Activated CD4-positive, alpha-beta T cell treated with anti-CD3 and anti-CD28 coated beads for 48 hours (primary cell): ENCODE measurements at places on chromosomes 11 and 22.

- no peak for DNase-seq
Observed at GRCh38 chr11:37951996-37952395, 1354.0 kb upstream of the RAG2 start.

DNA sequence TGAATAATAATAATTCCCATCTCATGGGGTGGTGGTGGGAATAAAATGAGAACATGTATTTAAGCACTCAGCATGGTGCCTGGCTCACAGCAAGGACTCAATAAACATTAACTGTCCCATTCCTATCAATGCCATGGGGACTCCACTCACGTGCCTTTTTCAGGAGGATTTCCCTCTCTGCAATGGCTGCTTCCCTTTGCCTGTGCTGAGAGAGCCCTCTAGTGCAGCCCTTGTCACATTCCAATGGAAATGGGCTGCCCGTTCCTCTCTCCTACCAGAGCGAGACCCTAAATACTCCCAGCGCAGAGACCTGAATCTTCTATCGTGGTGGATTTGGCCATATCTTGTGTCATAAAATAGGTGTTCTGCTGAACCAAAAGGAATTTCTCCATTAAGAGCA is 621.5 kb upstream of the B3GAT1 start:
- DNase-seq, result no peak

GRCh38 chr11:12003336-12003735 is 5.1 kb downstream of the DKK3 start:
- no peak for DNase-seq

DNA sequence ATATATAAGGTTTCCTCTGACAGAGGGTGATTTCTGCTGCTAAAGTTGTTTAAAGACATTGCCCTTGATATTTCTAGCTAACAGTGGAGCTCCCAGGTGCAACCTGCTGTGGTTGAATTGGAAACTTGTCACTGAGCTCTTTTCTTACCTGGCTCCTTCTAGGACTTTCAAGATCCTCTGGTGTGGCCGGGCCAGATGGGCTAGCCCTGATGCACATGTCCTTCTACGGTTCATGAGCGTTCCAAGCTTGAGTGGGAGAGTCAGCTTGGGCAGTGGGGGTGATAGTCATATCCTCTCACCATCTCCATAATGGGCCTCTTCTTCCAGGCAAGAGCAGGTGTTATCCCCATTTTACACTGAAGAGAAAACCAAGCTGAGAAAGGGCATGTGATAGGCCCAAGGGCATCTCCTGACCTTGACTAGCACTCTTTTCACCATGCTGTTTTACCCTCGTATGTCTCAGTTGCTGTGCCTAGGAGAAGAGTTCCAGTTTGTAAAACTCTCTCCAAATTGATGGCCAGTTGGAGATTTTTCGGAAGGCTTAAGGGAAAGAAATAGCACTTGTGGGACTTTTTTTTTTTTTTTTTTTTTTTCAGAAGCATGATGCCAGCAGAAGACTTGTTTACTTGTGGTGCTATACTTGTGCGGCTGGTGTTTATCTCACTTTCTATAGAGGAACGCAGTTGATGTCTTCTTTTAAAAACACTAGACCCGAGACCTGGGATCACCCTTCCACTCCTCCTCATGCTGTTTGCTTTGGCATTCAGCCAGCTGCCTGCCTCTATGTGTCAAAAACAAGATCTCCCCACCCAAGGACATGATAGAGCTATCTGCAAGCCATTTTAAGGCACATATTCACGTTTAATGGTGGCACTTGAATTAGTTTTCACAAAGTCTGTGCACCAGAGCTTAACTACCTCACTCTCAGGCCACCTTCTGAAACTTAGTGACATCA is 32.6 kb downstream of the TEAD1 start:
- DNase-seq, result no peak

DNA sequence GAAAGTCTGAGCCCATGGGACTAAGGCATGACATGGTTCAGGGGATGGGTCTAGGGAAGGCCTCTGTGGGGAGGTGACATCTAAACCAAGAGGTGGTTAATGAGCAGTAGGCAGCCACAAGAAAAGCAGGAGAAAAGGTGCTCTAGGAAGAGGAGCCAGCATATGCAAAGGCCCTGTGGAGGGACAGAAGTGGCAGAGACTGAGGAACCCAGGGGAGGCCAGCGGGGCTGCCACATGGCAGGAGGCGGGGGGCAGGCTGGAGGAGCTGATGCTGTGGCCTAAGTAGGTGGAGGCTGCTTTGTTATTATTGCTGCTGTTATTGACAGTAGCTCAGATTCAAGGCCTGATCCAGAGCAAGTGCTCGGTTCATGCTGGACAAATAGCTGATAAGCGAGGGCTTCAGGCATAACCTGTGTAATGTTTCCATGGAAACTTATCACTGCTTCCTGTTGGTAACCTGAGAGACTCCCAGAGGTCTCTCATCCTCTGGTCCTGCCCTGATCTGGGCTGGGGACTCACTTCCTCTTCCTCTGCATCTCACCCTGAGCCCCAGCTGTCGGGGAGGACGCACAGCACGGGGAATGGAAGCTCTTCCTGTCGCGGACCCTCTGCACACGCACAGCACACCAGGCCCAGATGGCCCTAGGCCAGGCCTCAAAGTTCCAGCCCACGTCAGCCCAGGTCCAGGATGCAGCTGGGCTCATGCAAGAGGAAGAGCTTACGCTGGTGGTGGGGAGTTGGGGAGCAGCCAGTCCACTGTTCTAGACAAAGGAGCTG is 75.2 kb upstream of the TP53I11 start:
- peak; percentile 8 for DNase-seq

DNA sequence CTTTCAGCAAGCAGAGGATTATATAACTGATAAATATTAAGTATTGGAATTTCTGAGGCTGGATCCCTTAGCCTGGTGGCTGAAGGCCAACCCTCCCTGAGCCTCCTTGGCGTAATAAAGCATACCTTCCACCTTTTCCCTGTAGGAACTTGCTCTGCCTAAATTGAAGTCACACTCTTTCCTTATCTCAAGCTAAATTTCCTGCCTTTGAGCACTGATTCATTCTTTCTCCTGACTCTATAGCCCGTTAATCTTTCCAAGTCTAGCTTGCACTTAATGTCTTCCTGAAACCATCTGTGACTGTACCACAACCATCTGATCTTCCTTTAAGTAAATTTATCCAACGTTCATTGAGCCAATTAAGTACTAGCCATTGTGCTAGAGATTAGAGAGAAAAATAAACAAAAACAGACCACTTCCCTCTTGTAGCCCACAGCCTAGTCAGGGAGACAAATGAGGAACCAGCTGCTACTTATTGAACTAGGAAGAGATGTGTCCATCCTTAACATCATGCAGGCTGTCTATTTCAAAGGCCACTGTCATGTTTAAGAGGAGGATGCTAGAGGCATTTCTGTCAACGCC is 62.9 kb downstream of the GRK3 start:
- DNase-seq, result no peak

GRCh38 chr11:95821640-95822039 is 31.3 kb downstream of the CEP57 start:
- no peak for DNase-seq

DNA sequence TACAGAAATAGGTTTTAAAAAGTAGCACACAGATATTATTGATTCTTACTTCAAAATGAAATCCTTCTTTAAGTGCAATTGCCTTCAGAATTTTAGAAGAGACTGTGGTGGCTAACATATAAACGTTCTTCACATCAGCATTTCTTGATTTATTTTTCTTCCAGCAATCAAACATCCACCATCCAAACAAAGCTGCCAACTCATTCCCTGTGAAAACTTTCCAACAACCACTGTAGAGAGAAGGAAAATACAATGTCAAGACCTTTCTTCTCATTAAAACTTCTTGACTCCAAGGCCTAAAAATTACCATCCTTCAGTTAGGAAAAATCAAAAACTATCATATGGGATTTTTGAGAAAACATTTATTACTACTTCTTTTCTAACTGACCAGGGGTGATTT is 34.0 kb upstream of the P4HA3 start:
- DNase-seq, result no peak

DNA sequence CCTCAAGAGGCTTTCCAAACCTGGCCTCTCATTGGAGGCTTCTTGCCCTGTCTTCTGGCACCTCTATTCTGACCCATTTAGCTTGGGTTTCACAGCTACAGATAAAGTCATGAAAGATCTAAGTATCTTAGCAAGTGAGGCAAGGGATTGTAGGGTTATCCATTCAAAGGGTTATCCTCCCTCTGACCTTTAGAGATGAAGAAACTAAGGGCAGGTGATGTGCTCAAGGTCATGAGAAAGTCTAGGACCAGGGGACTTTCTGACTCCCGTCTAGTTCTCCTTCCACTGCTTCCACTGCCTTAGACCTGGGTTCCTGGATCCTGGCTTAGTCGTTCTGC is 7.2 kb downstream of the PHOX2A start:
- DNase-seq, result no peak

GRCh38 chr11:93908689-93909088 is 58.3 kb upstream of the VSTM5 start:
- DNase-seq, result no peak

DNA sequence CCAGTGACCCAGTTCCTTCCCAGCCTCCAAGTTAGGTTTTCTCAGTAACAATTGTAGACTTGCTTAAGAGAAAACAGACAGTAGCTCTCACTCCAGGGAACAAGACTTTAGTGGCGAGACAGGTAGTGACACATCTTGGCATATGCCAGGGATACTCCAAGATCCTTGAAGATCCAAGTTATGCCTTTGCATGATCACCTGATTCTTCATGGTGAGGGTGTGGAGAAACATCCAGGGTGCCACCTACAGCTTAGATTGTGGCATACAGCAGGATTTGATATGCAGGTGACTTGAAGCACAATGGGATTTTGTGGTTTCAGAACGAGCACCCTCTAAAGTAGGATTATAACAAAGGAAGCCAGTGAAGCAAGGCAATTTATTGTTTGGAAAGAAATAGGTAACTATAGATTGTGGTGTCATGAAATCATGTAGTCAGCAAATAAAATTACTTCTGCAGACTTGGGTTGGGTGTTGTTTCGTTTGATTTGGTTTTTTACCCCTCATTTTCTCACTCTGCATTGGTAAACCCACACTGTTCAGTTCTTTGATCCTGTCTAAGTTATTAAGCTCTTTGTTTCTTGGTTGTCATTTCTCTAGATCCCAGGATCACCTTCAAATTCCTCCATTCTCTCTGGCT is 9.2 kb downstream of the POU2AF3 start:
- DNase-seq, result no peak

DNA sequence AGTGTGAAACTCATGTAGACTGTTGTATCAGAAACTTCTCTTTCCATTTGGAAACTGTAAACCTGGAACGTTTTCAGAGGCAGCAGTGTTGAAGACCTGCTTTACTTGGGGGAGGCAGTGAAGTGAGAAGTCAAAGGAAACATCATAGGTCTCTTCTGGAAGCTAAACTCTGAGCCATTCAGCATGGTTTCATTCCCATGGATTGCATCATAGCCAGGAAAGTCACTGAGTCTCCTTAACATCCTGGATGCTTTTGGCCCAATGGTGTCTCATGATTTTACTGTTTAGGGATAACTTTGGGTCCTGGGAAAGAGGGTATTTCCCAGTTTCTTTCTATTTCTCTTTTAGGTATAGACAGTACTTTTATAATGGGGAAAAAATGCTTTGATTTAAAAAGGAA is 153.2 kb upstream of the E2F8 start:
- no peak for DNase-seq

DNA sequence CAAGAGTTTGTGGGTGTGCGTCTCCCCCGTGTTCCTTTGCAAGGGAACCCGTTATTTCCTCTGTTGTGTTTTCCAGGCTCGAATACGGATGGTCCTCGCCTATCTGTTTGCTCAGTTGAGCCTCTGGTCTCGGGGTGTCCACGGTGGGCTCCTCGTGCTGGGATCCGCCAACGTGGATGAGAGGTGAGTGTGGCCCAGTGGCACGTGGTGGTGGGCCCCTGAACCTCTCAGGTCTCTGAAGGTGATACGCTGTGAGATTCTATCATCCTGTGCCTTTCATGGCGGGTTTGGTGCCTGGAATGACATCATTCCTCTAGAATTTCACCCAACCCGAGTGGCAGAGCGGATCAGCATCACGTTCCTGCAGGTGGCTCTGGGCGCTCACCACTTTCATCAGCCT is 32.5 kb downstream of the NADSYN1 start:
- DNase-seq, result no peak

GRCh38 chr11:123575441-123575840 is 79.0 kb downstream of the SCN3B start:
- no peak for DNase-seq

DNA sequence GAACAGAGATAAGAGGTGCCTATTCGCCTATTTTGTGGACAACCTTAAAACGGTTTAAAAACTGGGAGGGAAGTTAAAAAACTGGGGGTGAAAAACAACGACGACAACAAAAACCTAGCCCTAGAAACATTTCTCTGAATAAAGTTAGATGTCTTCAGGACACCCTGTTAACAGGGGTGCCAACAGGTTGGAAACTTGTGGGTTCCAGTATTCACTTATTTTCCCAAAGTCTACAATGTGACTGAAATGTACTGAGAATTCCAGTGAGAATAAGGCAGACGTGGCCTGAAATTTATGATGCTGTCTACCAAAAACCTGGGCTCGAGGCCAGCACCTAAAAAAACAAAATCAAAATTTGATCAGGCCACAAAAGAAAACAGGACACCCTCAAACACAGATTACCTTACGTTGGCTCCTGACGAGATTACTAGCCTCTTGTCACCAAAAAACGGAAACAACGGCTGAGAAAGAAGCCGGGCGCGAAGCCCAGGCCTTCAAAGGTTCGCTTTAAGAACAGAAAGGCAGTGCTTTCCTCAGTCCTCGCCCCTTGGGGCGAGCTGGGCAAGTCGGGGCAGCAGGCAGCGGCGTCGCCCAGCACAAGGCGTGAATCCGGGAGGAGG is 906 bp downstream of the CCDC90B start:
- no peak for DNase-seq
